ENCODE measurements at places on chromosomes 7 and 10.

GRCh38 chr7:80147543-80148391 lies 13.1 kb downstream of the GNAI1 start:
- no peak for DNase-seq

DNA sequence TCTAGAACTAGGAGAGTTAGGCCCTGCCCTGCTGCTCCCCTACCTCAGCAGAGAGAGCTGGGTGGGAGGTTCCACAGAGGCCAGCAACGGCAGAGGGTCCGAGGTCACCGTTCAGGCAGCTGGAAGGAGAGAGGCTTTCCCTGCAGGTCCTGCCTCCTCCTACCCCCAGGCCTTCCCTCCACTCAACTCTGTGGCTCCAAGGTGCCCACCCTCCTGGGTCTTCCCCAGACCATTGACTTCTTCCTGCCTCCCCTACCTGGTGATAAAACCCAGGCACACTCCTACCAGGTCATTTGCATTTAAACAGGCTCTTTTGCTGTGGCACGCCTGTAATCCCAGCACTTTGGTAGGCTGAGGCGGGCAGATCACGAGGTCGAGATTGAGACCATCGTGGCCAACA lies 515.3 kb upstream of the FOXK1 start:
- DNase-seq: no peak

GRCh38 chr10:97062456-97062855 lies 123.3 kb downstream of the SLIT1 start:
- DNase-seq: no peak

GRCh38 chr7:79236352-79237028 lies 217.0 kb downstream of the MAGI2 start:
- DNase-seq: no peak
